ENCODE measurements at places on chromosomes 1 and 21.

GRCh38 chr1:97632776-97633175 lies 288.1 kb downstream of the DPYD start:
- no peak for DNase-seq

DNA sequence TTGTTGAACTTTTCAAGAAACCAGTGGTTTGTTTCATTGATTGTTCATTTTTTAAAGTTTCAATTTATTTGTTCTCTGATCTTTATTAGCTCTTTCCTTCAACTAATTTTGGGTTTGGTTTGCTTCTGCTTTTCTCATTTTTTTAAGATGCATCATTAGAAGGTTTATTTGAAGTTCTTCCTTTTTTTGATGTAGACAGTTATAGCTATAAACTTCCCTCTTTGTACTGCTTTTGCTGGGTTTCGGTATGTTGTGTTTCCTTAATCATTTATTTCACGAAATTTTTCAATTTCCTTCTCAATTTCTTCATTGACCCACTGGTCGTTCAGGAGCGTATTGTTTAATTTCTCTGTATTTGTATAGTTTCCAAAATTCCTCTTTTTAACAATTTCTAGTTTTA lies 133.3 kb upstream of the GPR52 start:
- DNase-seq: no peak

DNA sequence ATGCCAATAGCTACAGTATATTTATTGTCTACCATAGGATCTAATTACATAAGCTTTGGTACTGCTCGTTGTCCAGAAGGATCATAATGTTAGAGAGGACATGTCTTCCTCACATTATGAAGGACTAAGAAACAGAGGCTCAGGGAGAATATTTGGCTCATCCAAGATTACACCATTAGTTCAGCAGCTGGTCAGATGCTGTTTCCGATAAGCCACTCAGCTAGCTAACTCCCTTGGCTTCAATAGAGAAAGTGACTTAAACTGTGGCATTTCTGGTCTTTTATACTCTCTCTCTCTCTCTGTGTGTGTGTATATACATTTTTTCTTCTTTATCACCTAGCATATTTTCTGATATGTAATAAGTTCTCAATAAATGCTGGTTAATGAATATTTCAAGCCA lies 70.4 kb downstream of the DDR2 start:
- DNase-seq: no peak

GRCh38 chr1:203678943-203679661 lies 52.5 kb downstream of the ATP2B4 start:
- DNase-seq: no peak

Measured in GOT3 (cell line).